ENCODE measurements at places on chromosomes 6 and 20.

DNA sequence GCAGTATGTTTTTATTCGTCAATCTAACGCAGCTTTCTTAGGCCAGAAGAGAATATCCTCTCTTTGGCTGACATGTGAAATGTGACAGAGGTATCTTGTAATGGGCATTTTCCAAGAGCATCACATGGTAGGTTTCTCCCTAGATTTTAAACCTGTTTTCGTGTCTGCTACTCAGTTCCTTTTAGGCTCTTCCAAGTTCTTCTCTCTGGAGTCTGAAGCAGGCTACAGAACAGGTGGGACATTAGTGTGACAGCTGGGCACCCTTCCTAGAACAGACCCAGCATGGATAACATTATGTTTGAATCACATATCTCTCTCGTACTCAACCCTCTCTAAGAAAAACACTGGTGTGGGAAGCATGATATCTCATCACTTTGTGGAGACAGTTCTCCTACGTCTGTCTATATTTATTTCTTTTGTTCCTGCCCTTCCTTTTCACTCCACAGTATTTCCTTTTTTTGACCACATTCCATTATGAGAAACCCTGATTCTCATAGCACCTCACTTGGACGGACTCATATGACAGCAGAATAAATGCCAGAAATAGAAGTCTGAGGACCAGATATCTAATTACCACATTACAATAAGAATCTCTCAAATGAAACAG, 263.4 kb downstream of the NKAIN2 start:
- H3K27ac ChIP-seq: no peak overlapping the region
- H3K4me1 ChIP-seq: no peaks in the 10 kb centered on the region
- no peaks in the 10 kb centered on the region for H3K36me3 ChIP-seq
- H3K27me3 ChIP-seq: peaks cover 4% of the 10 kb centered on the region
- DNase-seq: no peak

- no peaks in the 10 kb centered on the region for H3K27me3 ChIP-seq
- H3K36me3 ChIP-seq: no peaks in the 10 kb centered on the region
- no peak for DNase-seq
- H3K4me3 ChIP-seq: no peak overlapping the region
Observed at GRCh38 chr6:125834348-125834747, 43.6 kb downstream of the NCOA7 start.

DNA sequence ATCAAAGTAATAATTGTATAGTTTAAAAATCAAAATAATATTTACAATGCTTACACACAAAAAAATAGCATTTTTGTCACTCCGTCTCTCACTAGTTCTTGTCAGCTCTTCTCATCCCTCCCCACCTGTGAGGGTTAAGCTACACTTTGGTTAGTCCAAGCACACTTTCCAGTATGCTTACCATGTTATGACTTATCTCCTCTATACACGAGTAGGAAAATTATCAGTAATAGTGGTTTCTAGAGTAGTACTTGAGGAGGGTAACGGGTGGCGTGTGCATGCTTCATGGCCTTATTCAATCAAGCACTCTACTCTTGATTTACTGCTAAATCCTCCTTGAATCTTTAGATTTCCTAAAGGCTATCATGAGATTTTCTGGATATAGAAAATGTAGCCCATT, 443.7 kb downstream of the UTRN start:
- no peak for DNase-seq
- no peak overlapping the region for H3K4me3 ChIP-seq
- H3K4me1 ChIP-seq: no peaks in the 10 kb centered on the region

GRCh38 chr20:57772349-57772964, 62.6 kb upstream of the PMEPA1 start:
- no peak overlapping the region for H3K27ac ChIP-seq
- H3K27me3 ChIP-seq: no peaks in the 10 kb centered on the region
- H3K4me1 ChIP-seq: peaks cover 18% of the 10 kb centered on the region
- peak; percentile 85 for DNase-seq
- no peaks in the 10 kb centered on the region for H3K36me3 ChIP-seq

GRCh38 chr6:107550241-107550840, 60.4 kb downstream of the SOBP start:
- DNase-seq: no peak
- no peak overlapping the region for H3K4me3 ChIP-seq
- no peaks in the 10 kb centered on the region for H3K27me3 ChIP-seq
- no peak overlapping the region for H3K27ac ChIP-seq

DNA sequence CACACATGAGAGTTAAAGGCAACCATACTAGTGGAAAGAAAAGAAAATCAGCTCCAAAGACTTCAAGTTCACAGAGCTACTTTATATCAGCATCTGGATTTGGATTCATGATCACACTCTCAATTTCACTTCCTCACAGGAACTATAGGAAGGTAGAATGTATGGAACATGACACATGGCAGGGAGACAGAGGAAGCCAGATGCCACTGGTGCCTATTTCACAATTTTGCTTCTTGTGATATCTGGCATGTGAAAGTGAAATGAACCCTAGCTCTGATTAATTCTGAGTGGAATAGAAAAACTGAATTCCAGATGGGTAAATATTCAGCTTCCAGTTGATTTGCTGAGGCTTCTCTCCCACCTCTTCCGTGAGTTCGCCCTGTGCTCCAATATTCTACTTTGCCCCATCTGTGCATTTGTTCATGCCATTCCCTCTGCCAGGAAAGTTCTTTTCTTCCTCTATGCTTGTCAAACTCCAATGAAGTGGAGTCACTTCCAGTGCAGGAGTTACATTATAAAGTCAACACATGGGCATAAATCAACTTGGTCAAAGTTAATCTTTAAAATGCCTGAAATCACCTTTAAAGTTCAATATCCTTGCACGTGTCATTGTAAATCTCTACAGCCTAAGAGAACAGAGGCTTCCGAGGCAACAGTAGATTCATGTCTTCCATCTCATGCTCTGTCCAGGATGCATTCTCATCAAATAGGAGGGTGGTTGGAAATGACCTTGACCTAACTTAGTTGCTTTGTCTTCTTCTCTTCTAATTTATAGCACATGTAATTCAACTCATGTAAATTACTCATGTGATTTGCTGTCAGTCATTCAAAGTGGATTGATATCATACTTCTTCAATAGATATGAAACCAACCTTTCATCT, 275.3 kb downstream of the HIVEP2 start:
- no peak for DNase-seq
- no peaks in the 10 kb centered on the region for H3K36me3 ChIP-seq
- H3K27ac ChIP-seq: no peak overlapping the region

Data from SJSA1 (cell line).